Gastrocnemius medialis (tissue), 4 donors: ENCODE measurements at places on chromosomes 16 and 17. TPM values are rescaled to one million over a fixed set of nuclear protein-coding genes. Genes with fewer than 3 reads are reported as not detected.

GRCh38 chr17:40862985-40863733 lies 3.9 kb downstream of the KRT12 start:
- DNase-seq, result no peak

DNA sequence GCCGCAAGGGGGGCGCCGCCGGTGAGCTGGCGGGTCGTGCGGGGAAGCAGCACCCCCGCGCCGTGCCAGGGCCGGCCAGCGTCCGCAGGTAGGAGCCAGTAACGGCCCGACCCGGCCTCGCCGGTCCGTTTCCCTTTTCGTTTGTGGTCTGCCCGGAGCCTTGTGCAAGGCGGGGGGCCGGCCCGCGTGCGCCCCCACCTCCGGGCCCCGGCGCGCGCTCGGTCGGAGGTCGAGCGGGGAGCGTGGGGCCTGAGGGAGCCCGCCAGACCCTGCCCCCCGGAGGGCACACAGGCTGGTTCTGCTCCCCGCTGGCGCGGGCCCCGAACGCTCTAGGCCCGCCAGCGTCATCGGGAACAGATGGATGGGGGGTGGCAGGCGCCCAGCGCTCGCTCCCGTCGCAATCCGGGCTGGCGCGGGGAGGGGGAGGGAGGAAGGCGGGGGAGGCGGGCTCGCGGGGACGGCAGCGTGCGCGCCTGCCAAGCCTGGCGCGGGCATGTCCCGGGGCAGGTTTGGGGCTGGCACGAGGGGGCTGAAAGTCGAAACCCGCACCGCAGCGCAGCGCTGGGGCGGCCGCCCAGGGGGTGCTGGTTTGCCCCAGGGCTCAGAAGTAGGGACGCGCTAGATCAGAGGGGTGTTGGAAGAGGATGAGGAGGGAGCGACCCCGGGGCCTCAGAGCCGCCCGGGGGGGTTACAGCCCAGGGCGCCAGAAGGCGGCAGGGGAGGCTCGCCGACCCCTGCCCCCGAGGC lies 1.5 kb upstream of the GSE1 start:
- peak; percentile 91 for DNase-seq

DNA sequence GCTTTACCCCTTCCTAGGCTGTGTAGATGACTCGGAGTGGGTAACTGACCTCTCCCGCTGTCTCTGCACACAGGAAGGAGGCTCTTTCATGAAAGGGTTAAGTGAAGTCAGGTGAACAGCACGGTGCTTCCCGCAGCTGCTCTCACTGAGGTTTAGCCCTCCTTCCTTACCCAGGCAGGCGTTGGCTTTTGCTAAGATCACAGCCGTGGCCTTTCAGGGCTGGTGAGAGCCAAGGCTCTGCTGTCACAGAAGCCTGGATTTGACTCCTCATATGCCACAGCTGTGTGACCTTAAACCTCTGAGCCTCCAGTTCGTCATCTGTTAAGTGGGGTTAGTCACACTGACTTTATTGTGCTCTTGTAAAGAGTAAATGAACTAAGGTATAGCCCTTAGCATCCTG lies 90.9 kb upstream of the PLCG2 start:
- no peak for DNase-seq

DNA sequence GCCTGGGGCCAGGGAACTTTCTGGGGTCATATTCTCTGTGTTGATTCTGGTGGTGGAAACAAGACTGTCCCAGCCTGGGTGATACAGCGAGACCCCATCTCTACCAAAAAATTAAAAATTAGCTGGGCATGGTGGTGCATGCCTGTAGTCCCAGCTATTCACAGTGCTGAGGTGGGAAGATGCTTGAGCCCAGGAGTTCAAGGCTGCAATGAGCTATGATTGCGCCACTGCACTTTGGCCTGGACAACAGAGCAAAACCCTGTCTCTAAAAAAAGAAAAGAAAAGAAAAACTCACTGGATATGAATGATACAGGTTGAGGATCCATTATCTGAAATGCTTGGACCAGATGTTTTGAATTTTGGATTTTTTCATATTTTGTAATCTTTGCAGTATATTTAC lies 13.6 kb downstream of the SCGB1C2 start:
- no peak for DNase-seq

GRCh38 chr16:19844945-19845641 lies 39.6 kb downstream of the GPRC5B start:
- peak; percentile 63 for DNase-seq

DNA sequence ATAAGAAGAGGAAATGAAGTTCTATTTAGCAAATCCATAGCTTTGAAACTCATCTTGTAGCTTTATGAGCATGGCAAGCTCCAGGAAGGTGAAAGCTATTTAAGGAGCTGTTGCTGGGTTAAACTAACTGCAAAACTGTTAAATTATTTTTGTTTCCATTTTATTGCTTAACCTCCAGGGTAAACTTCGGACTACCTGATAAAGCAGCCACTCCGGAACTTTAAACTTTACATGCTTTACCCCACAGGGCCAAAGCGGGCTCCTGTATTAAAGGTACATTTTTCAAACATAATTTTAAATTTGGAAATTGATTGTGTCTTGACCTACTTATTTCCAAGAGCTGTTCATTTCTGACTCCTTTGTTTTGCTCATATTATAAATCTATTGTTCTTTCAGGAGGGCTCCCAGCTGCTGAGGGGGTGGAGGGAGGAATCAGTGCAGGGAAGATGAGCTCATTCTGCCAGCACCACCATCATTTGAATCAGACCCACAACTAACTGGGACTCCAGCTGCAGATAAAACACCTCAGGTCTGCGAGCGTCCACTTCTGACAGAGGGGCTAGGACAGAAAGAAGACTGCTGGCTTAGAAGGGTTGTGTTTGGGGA lies 157.9 kb downstream of the IRX3 start:
- DNase-seq, result no peak

DNA sequence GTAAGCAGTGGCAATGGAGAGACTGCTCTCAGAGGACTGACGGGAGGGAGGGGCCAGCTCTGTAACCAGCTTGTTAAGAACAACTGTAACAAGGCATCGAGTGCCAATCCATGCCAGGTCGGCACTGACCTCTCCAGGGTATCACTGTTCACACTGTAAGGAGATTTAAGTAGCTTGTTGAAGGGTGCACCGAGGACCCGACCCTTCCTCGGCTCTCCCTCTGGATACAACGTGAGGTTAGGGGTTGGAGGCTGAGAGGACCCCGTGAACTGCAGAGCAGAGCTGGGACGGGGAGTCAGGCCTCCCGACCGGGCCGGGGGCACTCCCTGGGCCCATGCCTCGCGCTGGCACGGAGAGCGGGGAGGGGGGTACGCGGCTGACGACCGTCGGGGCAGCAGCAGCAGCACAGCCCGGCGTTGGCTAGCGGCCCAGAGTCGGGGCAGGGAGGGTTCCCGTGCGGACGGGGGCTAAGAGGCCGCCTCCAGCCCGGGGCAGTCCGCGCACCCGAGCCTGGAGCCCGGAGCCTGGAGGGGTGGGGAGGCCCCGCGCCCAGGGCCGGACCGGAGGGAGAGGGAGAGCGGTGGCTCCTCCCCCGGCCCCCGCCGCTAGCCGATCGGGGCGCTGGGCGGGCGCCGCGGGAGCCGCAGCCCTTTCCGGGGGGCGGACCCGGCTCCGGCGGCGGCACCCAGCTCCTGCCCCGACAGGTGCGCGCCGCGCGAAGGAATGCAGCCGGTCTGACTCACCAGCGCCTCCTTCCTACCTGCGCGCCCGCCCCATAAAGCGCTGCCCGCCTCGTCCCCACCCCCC lies at the start of gene ITGB4:
TSS of gene ITGB4 (plus strand) at position 804 of the 807 bp plus-strand sequence. CDS start 3,245 bp downstream, outside the sequence.
- no peak for DNase-seq

DNA sequence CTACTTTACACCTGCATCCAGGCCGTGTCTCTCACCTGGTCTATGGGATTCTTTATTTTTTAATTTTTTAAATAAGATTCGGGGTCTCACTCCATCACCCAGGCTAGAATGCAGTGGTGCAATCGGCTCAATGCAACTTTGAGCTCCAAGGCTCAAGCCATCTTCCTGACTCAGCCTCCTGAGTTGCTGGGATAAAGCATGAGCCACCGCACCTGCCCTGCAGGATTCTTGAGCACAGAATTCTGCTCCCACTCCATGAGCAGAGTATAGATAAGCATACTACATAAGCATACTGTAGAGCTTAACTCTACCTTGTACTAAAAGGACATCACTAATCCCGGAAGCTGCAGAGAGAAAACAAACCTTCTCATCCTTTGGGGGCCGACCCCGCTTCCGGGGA lies 15.5 kb downstream of the GLYR1 start:
- DNase-seq, result no peak

GRCh38 chr17:2749058-2749783 lies at the start of gene CCDC92B:
Gene CCDC92B, minus strand, starts transcription at chr17:2749652. Its CDS starts 14,507 bp downstream, at chr17:2735145.
- DNase-seq, result no peak

DNA sequence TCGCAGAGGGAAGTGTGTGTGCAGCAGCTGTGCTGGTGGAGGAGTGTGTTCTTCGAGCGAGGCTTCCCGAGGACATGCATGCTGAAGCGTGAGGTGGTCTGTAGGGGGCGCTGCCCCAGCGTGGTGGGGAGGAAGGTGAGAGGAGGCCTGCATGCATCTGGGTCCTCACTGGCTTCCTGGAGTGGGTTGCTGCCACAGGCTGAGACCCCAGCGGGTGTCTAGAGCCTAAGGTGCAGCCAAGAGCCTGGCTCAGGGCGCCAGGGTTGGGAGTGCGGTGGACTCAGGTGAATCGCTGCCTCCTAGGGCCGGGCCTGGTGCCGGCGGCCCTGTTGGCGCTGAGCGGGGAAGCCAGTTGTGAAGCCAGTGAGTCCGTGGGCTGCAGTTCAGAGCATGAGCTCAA lies 7.5 kb upstream of the HSD3B7 start:
- no peak for DNase-seq

DNA sequence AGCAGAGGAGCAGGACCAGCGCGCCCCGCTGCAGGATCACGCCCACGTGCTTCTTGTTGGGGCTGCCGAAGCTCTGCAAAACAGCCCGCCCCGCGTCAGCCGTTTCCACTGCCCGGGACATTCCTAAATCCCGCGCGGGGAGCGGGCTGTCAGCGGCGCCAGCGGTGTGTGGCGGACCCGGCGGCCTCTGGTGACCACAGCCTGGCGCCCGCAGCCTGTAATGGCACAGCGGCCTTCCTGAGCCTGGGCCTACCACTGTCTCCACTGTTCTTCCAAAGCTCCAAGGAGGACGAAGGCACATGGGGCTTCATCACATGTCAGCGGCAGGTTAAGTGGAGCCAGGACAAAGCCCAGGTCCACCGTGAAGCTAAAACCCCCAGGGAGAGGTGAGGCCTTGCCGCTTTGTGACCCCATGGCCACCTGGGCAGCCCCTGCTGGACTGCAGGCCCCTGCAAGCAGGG lies 2.5 kb downstream of the SLC47A2 start:
- no peak for DNase-seq

DNA sequence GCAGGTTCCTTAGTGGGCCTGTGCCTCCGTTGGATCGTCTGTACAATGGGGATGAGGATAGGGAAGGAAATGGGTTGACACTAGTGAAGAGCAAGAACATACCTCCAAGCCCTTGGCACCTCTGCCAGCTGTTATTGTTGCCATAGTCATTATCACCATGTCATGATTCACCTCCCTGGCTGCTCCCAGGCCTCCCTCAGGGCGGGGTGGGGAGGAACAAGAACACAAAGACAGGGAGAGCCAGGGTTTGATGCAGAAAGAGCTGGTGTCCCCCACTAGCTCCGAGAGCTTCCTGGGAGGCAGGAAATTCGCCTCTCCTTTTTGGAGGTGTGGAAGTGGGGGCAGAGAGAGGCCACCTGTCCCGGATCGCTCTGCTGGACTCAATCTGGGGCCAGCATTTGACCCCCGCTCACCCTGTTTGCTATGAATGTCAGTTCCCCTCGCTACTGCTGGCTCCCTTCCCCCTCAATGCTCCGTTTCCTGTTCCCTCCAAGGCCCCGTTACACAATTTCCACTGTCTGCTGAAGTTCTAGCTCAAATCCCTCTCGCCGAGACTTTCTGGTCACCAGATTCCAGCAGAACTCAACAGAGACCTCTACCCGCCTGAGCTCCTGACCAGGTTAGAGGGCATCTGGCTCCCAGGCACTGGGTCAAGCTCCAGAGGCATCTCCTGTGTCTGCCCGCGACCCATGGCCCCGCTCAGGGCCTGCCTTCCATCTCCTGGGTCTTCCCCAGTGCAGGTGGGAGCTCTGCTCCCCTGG lies 9.1 kb downstream of the TIMP2 start:
- peak; percentile 47 for DNase-seq

The PPL gene
- 18.1 TPM for total RNA-seq

The GCGR gene
- not detected for total RNA-seq

The ZG16B gene
- not detected for total RNA-seq

The OR3A3 gene
- total RNA-seq, result not detected

The TNFRSF13B gene
- total RNA-seq, result not detected

The ABI3 gene
- total RNA-seq, result 2.2 TPM

The CPHXL2 gene
- not detected for total RNA-seq

The MYADML2 gene
- total RNA-seq, result 21.7 TPM

The HOXB4 gene
- 1.8 TPM for total RNA-seq
